NCI-H2081 (cell line): ENCODE measurements at places on chromosomes 6 and 20.

GRCh38 chr6:20952699-20953474, 418.6 kb downstream of the CDKAL1 start:
- DNase-seq: peak; percentile 96

- DNase-seq: no peak
These were observed 20.7 kb downstream of the PREX1 start for GRCh38 chr20:48807051-48807450.

DNA sequence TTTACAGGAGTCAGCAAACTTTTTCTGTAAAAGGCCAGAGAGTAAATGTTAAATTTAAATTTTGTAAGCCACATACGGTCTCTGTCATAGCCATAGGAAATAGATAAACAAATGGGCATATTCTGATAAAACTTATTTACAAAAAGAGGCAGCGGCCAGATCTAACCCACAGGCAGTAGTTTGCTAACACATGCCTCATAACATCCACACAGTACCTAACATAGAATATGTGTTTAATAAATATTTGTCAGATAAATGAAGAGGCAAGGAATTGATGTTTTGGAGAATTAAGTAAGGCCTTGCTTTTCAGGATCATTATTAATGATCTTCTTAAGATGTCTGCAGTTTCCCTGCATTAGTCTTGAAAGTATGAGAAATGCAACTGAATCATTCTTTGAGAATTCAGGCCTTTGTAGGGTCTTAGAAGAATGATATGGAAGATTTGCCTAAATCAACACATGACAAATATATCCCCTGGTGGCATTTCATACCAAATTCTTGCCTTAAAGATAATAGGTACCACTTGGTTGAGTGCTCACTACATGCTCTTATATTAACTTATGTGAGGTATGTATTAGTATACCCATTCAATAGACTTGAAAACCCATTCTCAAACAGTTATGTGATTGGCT, 39.3 kb upstream of the TRAM2 start:
- no peak for DNase-seq

DNA sequence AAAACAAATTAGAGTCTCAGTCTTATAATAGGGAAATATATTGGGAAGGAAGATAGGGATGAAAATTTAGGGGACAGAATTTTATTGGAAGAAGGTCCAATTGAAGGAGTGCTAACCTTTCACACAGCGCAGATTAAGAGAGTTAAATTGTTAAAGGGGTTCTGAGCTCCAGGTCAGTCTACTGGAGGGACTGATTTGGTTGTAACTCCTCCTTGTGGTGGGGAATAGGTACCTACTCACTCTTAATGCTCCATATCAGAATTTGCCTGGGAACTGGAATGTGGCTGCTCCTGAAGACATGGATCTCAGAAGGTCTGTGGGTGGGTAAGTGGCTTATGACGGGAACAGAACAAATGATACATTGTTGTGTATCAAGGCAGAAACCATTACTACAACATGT, 143.5 kb downstream of the FLRT3 start:
- no peak for DNase-seq

DNA sequence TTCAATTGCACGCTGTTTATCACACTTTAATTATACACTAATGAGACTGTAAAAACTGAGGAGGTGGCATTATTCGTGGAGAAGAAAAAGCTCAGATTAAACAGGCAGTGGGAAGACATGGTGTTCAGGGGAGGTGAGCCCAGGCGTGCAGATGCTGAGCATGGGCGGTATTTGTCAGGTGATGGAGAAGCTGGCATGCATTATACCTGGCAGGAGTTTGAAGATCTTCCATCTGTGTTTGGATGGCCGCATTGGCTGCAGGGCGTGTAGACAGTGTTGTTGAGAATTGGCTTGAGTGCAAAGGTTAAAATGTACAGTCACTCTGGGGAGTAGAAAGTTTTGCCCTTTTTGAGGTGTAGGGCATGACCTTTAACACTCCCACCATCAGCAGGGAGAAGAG, 213.8 kb downstream of the ERMARD start:
- no peak for DNase-seq

GRCh38 chr6:32178547-32179440, 589 bp downstream of the RNF5 start:
- DNase-seq: no peak
